ENCODE measurements at places on chromosomes 4 and X. TPM values are rescaled to one million over a fixed set of nuclear protein-coding genes. Genes with fewer than 3 reads are reported as not detected.

Gene GJB1
- 47.8 TPM for total RNA-seq

GRCh38 chr4:89752932-89753598, 83.9 kb downstream of the SNCA start:
- H3K27me3 ChIP-seq: no peaks in the 10 kb centered on the region
- no peaks in the 10 kb centered on the region for H3K36me3 ChIP-seq
- H3K27ac ChIP-seq: no peak overlapping the region
- H3K4me1 ChIP-seq: no peaks in the 10 kb centered on the region
- no peak for DNase-seq
- H3K4me3 ChIP-seq: no peak overlapping the region

Gene LGI2
- total RNA-seq: not detected

GRCh38 chrX:134634691-134635090, 23.6 kb downstream of the PLAC1 start:
- H3K4me3 ChIP-seq: no peak overlapping the region
- no peak overlapping the region for H3K27ac ChIP-seq
- H3K27me3 ChIP-seq: no peaks in the 10 kb centered on the region

Gene GPM6B
- not detected for total RNA-seq

DNA sequence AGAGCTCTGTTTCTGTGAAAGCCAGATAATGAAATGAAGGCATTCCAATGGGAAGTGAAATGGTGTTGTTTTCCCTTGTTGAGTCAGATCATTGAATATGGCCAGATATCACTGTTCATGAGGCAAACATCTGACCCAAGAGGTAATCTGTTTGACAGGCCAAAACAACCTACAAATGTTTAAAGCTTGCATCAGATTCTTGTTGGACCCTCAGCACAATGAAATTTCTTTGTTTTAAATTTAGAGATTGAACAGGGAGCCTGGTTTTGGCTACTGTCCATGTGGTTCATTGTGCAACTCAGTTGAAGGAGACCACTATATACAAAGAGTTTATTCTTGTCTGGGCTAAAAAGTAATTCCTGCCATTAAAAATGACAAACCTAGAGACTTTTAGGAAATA, 159.1 kb downstream of the AFF2 start:
- no peak overlapping the region for H3K4me3 ChIP-seq
- H3K27me3 ChIP-seq: no peaks in the 10 kb centered on the region
- H3K4me1 ChIP-seq: no peaks in the 10 kb centered on the region
- H3K36me3 ChIP-seq: no peaks in the 10 kb centered on the region

DNA sequence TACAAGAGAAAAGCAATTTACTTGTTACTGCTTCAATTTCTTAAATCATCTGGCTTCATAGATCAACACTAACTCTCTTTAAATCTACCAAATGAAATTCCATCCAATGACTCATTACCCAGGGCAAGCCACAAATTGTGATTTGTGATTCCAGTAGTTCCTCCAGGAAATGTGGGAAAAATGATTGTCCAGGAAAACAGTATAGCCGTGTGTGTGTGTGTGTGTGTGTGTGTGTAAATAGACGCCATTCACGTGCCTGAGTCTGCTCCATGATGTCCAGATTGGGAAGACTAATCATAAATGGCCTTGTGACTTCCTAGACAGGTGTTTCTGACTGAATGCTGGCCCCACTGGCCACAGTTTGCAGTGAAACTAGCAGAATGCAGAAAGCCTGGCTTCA, 121.3 kb downstream of the HS6ST2 start:
- no peak for DNase-seq
- no peaks in the 10 kb centered on the region for H3K36me3 ChIP-seq
- no peak overlapping the region for H3K4me3 ChIP-seq
- no peaks in the 10 kb centered on the region for H3K4me1 ChIP-seq

Gene TRPC5OS
- not detected for total RNA-seq

DNA sequence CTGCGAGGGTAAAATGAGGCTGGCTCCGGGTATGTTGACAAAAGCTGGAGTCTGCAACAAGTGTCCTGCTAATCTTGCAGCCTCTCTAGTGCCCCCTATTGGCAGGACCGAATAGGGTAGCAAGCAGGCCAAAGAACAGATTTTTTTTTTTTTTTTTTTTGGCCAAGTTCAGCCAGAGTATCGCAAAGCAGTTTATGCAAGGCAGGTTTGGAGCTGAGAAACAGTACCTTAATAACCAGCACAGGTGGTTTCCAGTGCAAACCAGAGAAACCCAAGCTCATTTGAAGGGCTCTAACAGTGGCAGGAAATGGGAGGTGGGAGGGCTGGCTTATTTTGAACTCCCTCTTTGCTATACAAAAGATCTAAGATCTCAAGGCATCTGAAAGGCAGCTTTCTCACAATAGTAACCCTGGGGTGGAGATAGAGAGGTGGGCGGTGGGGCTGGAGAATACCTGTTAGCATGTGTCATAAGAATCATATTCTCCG, 38.2 kb upstream of the OCIAD2 start:
- no peaks in the 10 kb centered on the region for H3K27me3 ChIP-seq
- H3K4me1 ChIP-seq: no peaks in the 10 kb centered on the region
- H3K4me3 ChIP-seq: no peak overlapping the region
- no peak overlapping the region for H3K27ac ChIP-seq
- no peaks in the 10 kb centered on the region for H3K36me3 ChIP-seq

Gene NR0B1
- not detected for total RNA-seq

Gene PSAPL1
- total RNA-seq: 0.02 TPM

GRCh38 chr4:16484711-16485110, 258.4 kb upstream of the TAPT1 start:
- no peak for DNase-seq
- H3K4me3 ChIP-seq: no peak overlapping the region
- no peak overlapping the region for H3K27ac ChIP-seq
- H3K36me3 ChIP-seq: no peaks in the 10 kb centered on the region
- H3K4me1 ChIP-seq: no peaks in the 10 kb centered on the region
- H3K27me3 ChIP-seq: no peaks in the 10 kb centered on the region

DNA sequence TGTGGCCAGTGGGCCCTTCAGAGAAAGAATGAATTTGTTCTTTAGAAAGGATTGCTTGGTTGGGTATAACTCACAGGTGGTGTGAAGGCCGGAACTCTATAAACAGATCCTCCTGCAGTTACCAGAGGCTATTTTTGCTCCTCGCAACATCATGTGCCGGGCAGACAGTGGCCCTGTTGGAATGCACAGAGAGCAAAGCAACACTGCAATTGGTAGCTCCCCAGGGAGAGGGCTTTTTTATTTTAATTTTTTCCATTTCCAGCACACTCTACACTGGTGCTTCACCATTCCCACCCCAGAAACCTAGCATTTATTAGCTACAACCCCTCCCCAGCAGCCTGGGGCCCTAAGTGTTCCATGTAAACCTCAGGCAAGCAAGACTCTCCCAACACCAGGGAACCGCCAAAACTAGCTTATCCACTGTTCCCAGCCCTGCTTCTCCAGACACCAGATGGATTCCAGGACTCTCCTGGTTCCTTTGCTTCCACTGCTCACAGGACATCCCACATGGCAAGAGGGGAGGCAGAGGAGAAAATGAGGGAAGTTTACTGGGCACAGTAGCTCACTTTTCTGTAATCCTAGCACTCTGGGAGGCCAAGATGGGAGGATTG, 75.1 kb upstream of the TMEM164 start:
- DNase-seq: no peak
- H3K36me3 ChIP-seq: no peaks in the 10 kb centered on the region
- H3K4me3 ChIP-seq: no peak overlapping the region
- H3K27me3 ChIP-seq: no peaks in the 10 kb centered on the region

- H3K4me1 ChIP-seq: no peaks in the 10 kb centered on the region
- H3K27me3 ChIP-seq: no peaks in the 10 kb centered on the region
- H3K27ac ChIP-seq: no peak overlapping the region
- no peak for DNase-seq
Measured at GRCh38 chr4:177479063-177479462, 36.8 kb upstream of the AGA start.

DNA sequence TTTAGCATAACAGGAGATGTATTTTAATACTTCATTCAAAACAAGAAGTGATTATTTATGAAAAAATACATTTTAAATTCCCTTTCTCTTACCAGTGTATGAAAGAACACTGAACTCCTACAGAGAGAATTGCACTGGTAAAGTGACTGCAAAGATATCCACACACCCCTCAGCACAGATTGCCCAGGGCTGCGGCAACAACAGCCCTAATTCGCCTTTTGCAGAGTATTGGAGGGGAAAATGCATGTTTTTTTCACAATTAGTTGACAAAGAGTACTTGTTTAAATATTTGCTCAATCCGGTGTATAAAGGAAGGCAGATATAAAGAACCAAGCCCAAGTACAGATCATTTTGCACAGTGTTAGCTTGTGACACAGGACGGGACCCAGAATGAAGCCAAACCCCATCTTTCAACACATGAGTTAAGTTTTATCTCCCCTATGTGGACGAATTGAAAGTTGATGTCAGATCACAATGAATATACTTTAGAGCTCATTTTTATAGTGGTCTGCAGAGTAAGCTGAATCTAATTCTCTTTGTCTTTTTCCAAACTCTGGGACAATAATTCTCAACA, 551.4 kb upstream of the IGFBP7 start:
- no peaks in the 10 kb centered on the region for H3K27me3 ChIP-seq
- no peak overlapping the region for H3K27ac ChIP-seq
- H3K4me1 ChIP-seq: no peaks in the 10 kb centered on the region
- no peaks in the 10 kb centered on the region for H3K36me3 ChIP-seq
- no peak overlapping the region for H3K4me3 ChIP-seq

Gene FMR1
- total RNA-seq: 29.3 TPM

Gene TMEM156
- not detected for total RNA-seq

Gene SLC6A14
- total RNA-seq: 43.2 TPM

DNA sequence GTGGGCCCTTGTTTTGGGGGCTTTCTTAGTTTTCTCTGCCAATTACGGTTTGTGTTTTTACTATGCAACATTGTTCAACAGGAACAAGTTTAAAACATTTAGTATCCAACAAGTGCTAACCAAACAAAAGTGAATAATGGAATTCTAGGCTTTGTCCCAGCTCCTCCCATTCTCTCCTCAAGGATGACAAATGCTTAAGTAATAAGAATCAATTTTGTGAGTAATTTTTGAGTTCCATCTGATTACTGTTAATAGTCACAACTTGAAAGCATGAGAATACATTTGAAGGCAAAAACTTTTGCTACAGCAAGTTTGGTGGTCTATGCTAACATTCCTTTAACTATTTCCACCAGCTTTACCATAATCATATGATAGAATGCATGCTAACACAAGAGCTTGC, 78.1 kb upstream of the HPGD start:
- no peaks in the 10 kb centered on the region for H3K27me3 ChIP-seq
- H3K4me1 ChIP-seq: no peaks in the 10 kb centered on the region
- no peak overlapping the region for H3K4me3 ChIP-seq
- H3K36me3 ChIP-seq: no peaks in the 10 kb centered on the region

Gene FREM3
- not detected for total RNA-seq

DNA sequence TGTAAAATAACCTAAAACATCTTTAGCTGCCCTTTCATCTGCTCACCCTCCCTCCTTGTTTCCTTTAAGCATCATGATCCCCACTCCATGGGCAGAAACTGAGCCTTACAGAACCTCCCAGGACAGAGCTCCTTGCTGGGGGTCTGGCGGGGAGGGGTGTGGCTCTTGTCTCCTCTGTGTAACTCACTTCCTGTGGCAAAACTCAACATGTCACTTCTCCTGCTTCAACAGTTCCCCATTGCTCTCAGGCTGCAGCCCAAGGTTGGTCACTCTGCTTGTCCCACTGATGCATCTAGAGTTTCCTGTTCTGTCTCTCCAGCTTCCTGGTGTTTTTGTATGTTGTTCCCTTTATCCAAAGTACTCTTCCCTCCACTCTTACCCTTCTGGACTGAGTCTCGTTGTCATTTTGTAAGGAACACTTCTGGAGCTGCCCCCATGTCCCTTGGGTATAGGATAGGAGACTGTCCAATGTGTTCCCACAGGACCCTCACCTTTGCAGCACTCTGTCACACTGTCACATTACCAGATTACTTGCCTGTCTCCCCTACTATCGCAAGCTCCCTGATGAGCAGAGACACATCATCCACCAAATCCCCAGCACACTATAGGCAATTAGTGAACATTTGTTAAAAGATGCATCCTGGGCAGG, 19.6 kb downstream of the TMEM31 start:
- H3K4me3 ChIP-seq: no peak overlapping the region
- no peaks in the 10 kb centered on the region for H3K36me3 ChIP-seq

Gene MND1
- 40.7 TPM for total RNA-seq

DNA sequence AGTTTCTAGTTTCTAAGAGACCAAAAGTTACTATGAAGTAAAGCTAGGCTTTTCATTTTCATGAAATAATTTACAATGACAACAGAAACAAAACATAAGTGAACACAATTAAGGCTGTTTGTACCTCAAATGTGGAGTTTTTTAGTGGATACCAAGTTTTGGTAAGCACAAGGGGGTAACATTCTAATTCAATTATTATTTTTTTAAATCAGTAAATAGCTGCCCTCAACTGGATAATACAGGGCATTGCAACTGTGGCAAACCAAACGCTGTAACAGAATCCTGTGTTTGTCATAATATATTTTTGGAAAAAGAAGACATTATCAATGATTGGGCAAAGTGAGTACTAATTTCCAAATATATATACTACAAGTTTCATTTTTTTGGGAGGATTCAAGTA, 150.3 kb downstream of the FBXW7 start:
- no peaks in the 10 kb centered on the region for H3K27me3 ChIP-seq
- H3K4me3 ChIP-seq: no peak overlapping the region
- H3K4me1 ChIP-seq: no peaks in the 10 kb centered on the region
- no peaks in the 10 kb centered on the region for H3K36me3 ChIP-seq
- no peak overlapping the region for H3K27ac ChIP-seq

- no peaks in the 10 kb centered on the region for H3K4me1 ChIP-seq
- H3K4me3 ChIP-seq: no peak overlapping the region
- DNase-seq: no peak
- H3K27me3 ChIP-seq: no peaks in the 10 kb centered on the region
- no peak overlapping the region for H3K27ac ChIP-seq
- no peaks in the 10 kb centered on the region for H3K36me3 ChIP-seq
Measured at GRCh38 chr4:163768014-163768413, 273.5 kb downstream of the TMA16 start.

Gene PF4V1
- not detected for total RNA-seq

GRCh38 chr4:1584498-1584897, 99.6 kb downstream of the FAM53A start:
- H3K27ac ChIP-seq: no peak overlapping the region
- no peak overlapping the region for H3K4me3 ChIP-seq
- DNase-seq: no peak
- H3K4me1 ChIP-seq: peaks cover 4% of the 10 kb centered on the region
- no peaks in the 10 kb centered on the region for H3K36me3 ChIP-seq
- peaks cover 8% of the 10 kb centered on the region for H3K27me3 ChIP-seq

DNA sequence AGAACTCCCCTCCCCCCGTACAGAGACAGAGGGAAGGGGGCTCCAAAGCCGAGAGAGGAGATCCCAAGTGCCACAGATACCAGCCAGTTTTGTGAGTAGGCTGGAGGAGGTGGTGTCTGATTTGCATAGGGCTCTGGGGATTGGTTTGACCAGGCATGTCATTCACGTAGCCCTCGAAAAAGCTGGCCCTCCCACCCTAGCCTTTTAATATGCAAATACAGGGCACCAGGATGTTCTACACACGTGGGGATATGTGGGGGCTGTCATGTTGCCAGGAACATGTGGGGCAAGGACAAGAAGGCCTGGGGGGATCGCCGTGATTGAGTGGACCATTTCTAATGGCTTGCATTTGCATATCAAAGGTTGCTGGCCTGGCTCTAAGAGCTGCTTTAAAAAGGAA, 272.9 kb downstream of the PPP1R2C start:
- no peak for DNase-seq
- no peaks in the 10 kb centered on the region for H3K4me1 ChIP-seq
- no peak overlapping the region for H3K27ac ChIP-seq
- H3K36me3 ChIP-seq: no peaks in the 10 kb centered on the region

- H3K27me3 ChIP-seq: no peaks in the 10 kb centered on the region
- H3K4me3 ChIP-seq: no peak overlapping the region
- no peak for DNase-seq
- no peaks in the 10 kb centered on the region for H3K36me3 ChIP-seq
- H3K27ac ChIP-seq: no peak overlapping the region
Measured at GRCh38 chr4:105186701-105187161, 40.1 kb downstream of the TET2 start.
